ENCODE measurements at places on chromosomes 2 and 18. TPM values are rescaled to one million over a fixed set of nuclear protein-coding genes. Genes with fewer than 3 reads are reported as not detected.

Gene NCKAP5
- 2.2 TPM for polyA plus RNA-seq

DNA sequence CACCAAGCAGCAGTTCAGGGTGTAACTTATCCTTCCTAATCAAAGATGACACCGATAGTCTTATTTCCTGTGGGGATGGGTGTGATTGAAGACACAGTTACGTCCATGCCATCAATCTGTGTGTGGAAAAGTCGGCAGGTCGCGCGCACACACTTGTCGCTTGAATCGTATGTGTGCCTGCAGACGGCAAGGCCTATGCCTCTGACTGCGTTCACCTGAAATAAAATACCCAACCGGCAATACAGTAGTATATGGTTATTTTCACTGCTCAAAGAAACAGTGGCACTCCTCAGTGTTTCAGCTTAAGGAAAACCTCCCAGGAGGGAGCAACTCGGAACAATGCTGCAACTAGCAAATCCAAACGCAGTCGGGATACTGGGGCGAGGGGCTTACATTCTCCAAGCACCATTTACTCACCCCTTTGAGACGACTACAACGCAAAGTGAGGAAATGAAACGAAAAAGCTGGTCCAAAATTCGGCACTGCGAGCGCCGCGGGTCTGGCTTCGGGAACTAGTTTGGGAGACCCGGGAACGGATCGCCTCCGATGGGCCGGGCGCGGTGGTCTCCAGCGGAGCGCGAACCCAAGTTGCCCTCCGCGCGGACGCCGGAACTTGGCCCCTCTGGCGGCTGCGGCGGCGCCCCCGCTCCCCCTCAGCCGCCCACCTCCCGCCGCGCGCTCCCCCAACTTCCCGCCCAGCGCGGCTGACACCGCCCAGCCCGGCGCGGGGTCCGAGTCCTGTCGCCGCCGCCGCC lies 675 bp downstream of the PRKD3 start:
- peak; percentile 38 for DNase-seq

- no peak for DNase-seq
Observed at GRCh38 chr2:8709611-8710010, 27.8 kb downstream of the ID2 start.

- no peak for DNase-seq
Observed at GRCh38 chr2:39050109-39050508, 70.7 kb downstream of the SOS1 start.

GRCh38 chr2:33040541-33040940 lies 93.8 kb downstream of the LTBP1 start:
- DNase-seq: no peak

Gene MYO7B
- 1.1 TPM for polyA plus RNA-seq

DNA sequence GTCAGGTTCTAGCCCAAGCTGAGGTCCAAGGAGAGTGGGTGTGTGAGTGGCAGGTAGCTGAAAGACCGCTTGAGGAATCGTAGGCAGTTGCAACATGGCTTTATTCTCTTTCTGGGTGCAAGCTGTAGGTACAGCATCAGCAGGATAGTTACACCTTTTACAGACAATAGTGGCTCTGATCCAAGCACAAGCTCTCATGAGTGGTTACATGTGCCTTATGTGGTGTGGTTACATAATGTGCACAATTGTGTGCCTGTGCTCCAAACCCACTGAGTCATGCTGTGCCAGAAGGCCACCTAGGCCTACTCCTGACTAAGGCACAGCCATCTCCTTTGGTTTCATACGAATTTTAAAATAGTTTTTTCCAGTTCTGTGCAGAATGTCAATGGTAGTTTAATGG lies 227.6 kb downstream of the SATB2 start:
- DNase-seq: no peak

All from liver (tissue), 10 donors.